ENCODE measurements at places on chromosomes 7 and 10. TPM values are rescaled to one million over a fixed set of nuclear protein-coding genes. Genes with fewer than 3 reads are reported as not detected.

- DNase-seq: no peak
These were observed 104.3 kb downstream of the TRIM24 start for GRCh38 chr7:138564365-138564764.

DNA sequence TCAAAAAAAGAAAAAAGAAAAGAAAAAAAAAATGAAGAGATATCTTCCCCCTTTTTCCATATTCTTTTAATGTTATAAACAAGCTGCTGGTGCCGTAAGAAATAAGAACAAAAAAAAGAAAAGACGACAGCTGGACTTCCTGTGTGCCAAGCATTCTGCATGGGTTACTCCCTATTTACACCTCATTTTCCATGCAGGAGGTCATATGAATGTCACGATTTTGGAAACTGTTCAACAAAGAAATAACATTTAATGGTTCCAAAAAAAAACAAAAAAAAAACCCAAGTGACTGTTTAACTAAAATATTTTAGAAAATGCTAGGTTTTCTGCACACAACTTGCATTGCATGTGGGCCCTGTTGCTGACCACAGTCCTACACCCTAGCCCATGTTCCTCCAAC is 159.3 kb downstream of the TNS3 start:
- DNase-seq: no peak

SHTN1 gene
- total RNA-seq: 29.9 TPM

NPSR1 gene
- not detected for total RNA-seq

- no peak for DNase-seq
These were observed 51.8 kb upstream of the FAM3C start for GRCh38 chr7:121447911-121448300.

DNA sequence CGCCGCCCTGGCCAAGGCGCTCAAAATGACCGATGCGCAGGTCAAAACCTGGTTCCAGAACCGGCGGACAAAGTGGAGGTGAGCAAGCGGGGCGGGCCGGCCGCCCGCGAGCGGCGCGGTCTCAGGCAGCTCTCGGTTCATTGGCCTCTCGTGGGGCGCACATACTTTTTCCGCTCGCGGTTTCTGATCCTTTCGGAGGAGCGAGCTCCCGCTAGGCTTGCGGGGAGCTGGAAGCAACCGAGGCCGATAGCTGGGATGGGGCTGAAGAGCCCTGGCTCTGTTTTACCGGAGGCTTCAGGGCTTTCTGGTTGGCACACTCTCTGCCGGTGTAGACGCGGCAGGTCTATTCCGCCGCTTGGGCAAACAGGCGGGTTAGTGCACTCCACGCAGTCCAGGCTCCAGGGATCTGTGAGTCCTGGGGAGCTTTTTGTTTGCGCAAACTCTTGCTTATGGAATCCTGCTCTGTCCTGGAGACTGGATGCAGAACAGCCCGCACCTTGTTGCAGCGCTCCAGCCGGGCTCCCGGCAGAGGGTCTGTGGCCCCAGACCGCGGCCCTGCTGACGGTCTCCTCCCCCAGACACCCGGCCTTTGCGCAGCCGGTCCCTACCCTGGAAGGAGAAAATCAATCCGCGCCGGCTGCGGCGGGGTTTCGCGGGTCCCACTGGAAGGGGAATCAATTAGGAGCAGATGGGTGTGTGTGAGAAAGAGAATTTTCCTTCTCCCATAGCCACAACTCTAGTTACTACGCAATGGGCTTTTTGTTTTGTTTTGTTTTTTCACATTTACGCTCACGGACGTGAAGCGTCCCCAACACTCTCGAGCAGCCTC is 3.4 kb downstream of the TLX1 start:
- no peak for DNase-seq

GRCh38 chr10:21512573-21513404 is 12.7 kb downstream of the SKIDA1 start:
- no peak for DNase-seq

DNA sequence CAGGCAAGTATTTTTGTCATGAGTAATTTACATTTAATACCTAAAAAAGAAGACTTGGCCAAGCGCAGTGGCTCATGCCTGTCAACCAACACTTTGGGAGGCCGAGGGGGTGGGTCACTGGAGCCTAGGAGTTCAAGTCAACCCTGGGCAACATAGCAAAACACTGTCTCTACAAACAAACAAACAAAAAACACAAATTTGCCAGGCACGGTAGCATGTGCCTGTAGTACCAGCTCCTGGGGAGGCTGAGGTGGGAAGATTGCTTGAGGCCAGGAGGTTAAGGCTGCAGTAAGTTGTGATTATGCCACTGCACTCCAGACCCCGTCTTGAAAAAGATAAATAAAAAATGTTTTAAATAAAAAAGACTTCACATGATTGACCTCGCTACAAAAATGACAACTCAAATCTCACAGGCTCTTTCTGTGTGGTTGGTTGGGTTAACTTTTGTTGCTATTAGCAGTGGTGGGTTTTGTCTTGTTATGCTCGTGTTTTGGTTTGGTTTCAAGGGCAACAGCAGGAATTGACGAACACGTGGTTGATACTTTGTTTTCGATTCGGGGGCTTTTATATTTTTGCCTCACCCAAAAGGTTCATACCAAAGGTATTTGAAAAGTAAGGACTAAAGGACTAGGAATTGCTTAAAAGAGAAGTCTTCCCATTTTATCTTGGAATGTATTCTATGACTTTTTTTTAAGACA is 227.2 kb upstream of the MKLN1 start:
- no peak for DNase-seq

UCN3 gene
- not detected for total RNA-seq

PRTFDC1 gene
- total RNA-seq: 3.2 TPM

DNA sequence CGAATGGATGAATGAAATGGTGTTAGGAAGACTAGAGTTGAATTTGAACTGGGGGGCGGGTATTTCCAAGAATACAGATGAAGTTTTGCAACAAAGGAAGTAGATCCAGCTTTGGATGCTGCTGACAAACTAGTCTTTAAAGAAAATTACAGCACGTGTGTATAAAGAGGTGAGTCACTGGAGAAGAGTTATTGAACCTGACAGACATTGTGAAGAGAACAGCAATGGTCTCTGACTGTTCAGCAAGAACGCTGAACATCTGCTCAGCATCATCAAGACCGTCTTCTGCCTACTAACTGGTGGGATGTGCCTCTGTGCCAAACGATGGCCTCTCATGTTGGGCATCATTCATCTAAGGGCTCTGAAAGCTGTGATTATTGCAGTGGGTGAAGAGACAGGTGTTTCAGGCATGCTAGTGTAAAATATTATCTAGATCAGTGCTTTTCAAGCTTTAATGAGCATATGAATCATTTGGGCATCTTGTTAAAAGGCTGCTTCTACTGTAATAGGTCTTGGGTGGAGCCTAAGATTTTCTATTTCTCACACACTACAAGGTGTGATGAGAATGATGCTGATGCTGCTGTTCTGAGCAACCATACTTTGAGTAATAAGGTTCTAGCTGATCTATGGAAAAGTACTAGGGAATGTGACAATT is 291.3 kb downstream of the PTEN start:
- DNase-seq: no peak

SH2B2 gene
- total RNA-seq: 21.3 TPM

ZWINT gene
- total RNA-seq: 1.0 TPM

DNA sequence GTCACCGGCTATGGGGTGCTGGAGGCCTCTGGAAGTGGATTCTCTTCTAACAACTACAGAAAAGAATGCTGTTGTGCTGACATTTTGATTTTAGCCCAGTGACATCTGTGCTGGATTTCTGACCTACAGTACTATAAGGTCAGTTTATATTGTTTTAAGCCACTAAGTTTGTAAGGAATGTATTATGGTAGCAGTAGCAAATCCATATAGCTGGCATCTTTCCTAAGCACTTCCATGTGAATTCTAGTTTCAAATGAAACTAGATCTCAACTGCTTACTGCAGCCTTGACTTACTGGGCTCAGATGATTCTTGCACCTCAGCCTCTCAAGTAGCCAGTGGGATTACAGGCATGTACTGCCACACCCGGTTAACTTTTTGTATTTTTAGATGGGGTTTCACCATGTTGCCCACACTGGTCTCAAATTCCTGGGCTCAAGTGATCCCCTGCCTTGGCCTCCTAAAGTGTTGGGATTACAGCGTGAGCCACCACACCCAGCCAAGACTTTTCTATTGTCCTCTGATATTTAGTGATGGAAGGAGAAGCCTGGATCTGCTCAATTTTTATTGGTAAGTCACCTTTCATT is 414.0 kb downstream of the PHTF2 start:
- no peak for DNase-seq

- no peak for DNase-seq
These were observed 449 bp downstream of the NUDT5 start for GRCh38 chr10:12195281-12195602.

NPM3 gene
- 26.5 TPM for total RNA-seq

DNA sequence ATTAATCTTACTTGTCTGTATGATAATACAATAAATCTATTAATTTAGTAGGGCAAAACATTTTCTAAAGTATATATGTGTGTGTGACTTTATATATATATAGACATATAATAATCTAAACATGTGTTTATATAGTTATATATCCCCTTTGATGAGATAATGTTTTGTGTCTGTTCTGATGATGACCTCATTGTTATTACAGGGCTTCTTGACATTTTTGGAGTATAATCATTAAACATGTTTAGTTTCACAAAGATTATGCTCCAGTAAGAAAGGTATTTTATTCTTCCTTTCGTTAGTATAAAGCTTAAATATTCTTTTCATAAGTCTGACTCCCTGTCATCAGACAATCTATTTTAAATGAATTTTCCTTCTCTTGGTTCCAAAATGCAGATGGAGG is 62.3 kb upstream of the CABCOCO1 start:
- no peak for DNase-seq

SFTPA1 gene
- not detected for total RNA-seq

GRCh38 chr10:99912041-99912440 is 97.7 kb downstream of the DNMBP start:
- no peak for DNase-seq

GRCh38 chr7:100356416-100357068 is 1.4 kb upstream of the PILRB start:
- no peak for DNase-seq

- DNase-seq: no peak
These were observed 20.2 kb upstream of the TMEM178B start for GRCh38 chr7:141053626-141054025.

EPHB6 gene
- total RNA-seq: 89.0 TPM

INMT gene
- 218 TPM for total RNA-seq

CACUL1 gene
- total RNA-seq: 36.4 TPM

DNA sequence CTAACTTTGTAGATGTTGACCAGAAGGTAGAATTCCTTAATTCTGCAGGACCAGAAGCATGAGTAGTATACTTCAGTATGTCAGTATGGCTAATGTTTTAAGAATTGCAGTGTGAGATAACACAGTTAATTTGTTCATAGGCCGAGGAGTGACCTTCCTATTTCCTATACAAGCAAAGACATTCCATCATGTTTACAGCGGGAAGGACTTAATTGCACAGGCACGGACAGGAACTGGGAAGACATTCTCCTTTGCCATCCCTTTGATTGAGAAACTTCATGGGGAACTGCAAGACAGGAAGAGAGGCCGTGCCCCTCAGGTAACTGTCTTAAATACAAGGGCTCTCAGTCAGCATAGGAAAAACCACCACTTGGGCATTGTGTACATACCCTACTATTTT is 7.2 kb downstream of the DDX21 start:
- no peak for DNase-seq

ADGRA1 gene
- 0.32 TPM for total RNA-seq

PCDH15 gene
- total RNA-seq: not detected

- no peak for DNase-seq
These were observed 86.7 kb downstream of the MDFIC start for GRCh38 chr7:115008465-115009114.

GRCh38 chr7:10156972-10157371 is 816.7 kb upstream of the PHF14 start:
- DNase-seq: no peak

DNAJB9 gene
- 49.6 TPM for total RNA-seq

GRCh38 chr7:27316311-27316710 is 73.7 kb downstream of the EVX1 start:
- no peak for DNase-seq

TRIL gene
- 6.1 TPM for total RNA-seq

DNA sequence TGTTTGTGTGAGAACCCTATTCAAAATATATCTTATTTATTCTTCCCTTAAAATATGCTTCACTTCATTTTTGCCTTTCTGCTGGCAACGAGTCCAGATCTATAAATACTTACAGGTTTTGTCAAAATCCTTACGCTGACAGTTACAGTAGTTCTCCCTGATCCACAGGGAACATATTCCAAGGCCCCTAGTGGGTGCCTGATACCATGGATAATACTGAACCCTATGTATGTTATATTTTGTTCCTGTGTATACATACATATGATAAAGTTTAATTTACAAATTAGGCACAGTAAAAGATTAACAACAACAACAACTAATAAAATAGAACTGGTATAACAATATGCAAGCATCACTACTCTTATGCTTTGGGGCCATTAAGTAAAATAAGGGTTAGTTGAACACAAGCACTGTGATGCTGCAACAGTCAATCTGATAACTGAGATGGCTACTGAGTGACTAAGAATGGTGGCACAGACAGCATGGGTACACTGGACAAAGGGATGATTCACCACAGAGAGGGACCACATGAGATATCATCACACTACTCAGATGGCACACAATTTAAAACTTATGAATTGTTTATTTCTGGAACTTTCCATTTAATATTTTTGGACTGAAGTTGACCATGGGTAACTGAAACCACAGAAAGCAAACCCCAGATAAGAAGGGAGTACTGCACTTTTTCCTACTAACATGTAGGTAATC is 29.4 kb upstream of the PCGF5 start:
- no peak for DNase-seq

GPAM gene
- 140 TPM for total RNA-seq

GRCh38 chr7:149713061-149713730 is 60.2 kb downstream of the ZNF467 start:
- DNase-seq: no peak

All from omental fat pad (tissue), 4 donors.